ENCODE measurements at places on chromosomes 7 and 10.

DNA sequence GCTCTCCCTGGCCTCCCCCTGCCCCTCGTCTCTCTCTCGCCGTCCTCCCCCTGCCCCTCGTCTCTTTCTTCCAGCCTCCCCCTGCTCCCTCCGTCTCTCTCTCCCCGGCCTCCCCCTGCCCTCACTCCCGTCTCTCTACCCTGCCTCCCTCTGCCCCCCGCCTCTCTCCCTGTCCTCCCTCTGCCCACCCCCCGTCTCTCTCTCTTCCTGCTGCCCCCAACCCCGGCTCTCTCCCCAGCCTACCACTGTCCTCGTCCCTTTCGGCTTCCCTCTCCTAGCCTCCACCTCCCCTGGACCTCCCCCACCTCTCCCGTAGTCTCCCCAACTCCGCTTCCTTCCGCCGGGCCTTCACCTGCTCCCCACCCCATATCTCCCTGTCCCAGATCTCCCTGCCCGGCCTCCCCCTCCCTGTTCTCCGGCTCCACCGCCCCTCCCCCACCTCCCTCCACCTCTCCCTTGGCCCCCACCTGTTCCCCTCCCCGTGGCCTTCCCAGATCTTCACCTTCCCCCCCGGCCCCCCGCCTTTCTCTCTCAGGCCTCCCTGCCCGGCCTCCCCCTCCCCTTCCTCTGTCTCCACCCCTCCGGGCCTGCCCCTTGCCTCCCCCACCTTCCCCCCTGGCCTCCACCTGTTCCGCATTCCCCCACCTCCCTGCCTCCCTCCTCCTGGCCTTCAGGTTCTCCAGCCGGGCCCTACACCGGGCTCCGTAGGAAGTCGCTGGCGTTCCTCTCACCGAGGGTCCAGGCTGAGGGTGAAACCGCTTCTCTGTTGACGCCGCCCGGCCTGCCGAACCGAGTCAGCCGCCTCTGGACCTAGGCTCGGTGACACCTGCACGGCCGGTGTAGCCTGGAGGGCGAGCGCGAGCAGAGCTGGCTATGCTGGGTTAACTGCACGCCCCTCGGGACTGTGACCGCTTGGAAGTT is 1.2 kb downstream of the GET4 start:
- no peak for DNase-seq

DNA sequence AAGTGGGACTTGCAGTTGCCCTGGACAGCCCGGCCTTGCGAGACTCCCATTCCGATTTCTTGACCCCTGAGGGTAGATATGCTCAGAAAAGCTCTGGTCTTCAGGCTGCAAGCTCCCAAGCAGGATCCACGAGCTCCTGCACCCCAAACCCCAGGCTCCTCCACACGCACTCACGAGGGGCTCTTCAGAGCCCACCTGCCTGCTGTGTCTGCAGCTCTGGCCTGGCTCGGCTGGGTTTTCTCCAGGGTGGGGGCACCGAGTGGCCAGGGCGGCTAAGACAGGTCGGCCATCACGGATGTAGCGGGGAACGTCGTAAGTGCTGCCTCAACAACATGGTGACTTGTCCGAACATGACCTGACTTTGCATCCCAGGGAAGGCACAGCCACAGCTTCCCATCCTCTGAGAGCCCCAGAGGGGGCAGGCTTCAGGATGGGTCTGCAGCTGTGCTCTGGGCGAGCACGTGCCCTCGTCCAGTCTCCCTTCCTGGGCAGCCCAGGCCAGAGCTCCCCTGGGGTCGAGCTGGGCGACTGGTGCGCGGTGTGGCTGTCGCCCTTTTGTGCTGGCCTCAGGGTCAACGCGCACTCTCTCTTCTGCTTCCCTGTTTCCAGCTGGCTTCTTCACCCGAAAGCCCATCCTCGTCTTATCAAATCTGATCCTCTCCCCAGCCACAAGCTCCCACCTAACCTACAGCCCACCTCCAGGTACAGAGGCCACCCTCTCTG is 415.3 kb downstream of the DNAJB6 start:
- no peak for DNase-seq

- no peak for DNase-seq
Observed at GRCh38 chr10:119725517-119725827, 378 bp upstream of the INPP5F start.

GRCh38 chr10:96275685-96276418 is 4.5 kb upstream of the BLNK start:
- DNase-seq: peak; percentile 16

- no peak for DNase-seq
Observed at GRCh38 chr7:125184801-125185200, 255.2 kb upstream of the POT1 start.

- no peak for DNase-seq
Observed at GRCh38 chr7:36082910-36083309, 70.1 kb upstream of the EEPD1 start.

DNA sequence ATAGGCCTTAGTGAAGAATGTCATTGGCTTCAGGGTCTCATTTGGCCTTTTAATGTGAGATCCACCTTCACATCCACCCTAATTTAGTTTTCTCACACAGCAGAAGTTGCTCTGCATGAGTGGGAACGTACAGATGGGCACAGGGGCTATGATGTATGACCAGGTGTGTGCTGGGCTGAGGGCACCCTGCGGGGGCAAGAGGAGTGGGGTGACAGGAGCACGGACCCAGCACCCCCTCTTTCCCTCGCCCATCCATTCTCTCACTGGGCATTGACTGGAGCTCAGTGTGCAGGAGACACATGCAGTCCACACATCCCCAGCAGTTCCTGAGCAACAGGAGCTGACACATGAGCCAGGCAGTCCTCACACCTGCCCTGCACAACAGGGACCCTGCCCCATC is 95.1 kb upstream of the PPP2R2D start:
- DNase-seq: no peak

DNA sequence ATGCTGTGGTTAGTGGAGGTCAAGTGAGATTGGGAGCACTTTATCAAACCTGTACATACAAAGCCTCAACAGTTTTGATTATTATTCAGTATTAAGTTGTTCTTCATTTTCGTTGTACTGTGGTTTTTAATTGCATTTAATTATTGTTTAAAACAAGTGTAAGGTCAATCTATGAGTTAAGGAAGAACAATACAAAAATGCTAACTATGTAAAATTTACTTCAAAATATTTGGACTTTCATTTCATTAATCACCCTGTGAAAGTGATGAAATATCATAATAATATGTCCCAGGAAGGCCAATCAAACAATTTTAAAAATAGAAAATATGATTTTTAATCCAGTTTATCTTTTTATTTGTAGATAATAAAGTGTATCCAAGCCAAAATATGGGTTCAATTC is 13.6 kb upstream of the NDUFA5 start:
- no peak for DNase-seq

DNA sequence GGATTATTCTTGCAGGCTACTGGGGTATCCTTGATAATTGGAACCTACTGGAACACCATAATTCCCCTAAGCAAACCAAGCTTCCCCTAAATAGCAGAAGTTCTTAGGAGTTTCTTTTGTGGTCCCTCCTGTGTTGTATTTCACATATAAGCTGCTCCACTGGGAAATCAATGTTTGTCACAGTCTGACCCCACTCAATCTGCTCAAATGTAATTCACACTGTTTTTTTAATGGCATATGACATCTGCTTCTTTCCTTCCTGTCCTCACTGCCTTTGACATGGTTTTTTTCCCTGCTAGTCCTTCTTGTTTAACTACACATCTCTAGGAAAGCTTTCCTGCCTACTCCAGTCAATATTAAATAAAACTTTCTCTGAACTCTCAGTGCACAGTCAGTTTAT is 1.8 kb upstream of the PTPRZ1 start:
- DNase-seq: no peak

DNA sequence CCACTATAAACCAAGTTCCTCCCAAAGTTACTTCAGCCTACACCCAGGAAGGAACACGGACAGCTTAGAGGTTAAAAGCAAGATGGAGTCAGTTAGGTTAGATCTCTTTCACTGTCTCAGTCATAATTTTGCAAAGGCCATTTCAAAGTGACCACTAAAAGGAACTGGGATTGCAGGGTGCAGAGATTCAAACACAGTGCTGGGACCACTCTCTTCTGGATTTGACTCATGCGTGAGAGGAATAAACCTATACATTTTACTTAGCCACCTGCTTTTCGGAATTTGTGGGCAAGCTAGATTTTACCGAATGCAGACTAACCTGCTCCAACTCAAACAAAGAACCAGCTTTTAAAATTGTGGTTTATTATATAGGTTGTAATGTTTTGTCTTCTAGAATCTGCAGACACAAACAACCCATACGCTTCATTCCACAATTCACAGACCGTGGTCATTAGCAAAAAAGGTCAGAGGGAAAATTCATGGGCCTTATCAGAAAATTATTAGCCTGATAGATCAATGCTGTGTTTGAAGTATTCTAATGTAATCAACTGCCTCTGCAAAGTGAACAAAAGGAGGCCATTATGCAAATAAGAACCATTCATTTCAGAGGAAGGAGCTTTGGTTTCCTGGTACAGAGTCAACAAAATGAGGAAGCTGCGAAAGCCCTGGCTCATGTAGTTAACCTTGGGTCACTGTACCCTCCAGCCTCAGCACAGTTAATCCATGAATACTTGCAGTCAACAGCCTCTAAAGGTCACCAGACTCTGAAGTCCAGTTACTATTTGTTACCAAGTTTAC is 342.7 kb upstream of the KLF6 start:
- no peak for DNase-seq

- no peak for DNase-seq
Observed at GRCh38 chr10:81967716-81968115, 92.7 kb downstream of the NRG3 start.
